Right forelimb (tissue), 1 donor: ENCODE measurements at places on chromosomes 5 and 9.
A peak's percentile ranks its signal among the peaks of the same experiment; 100 is the strongest.

- DNase-seq, result no peak
Measured at GRCh38 chr9:36945999-36946398, 88.1 kb downstream of the PAX5 start.

DNA sequence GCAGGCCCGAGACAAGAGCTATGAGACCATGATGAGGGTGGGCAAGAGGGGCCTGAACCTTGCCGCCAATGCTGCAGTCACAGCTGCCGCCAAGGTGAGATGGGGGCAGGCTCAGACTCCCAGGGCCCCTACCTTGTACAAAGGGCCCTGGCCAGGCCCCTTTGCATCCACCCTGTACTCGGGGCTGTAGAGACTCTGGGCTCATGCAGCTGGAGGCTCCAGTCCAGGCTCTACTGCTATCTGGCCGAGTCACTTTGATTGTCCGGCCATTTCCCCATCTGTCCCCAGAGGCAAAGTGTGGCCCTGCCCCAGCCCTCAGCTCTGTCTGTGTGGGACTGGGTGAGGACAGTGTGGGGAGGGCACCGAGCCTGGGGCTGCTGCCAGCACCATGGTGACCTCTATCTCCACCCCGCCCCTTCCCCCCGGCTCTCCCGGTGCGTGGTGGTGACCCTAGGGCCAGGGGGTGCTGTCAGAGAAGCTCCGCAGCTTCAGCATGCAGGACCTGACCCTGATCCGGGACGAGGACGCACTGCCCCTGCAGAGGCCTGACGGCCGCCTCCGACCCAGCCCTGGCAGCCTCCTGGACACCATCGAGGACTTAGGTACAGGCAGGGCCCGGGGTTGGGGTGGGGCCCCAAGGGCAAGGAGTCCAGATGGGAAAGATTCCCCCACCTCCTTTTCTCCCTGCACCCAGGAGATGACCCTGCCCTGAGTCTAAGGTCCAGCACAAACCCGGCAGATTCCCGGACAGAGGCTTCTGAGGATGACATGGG is 6.1 kb downstream of the REEP2 start:
- no peak for DNase-seq

GRCh38 chr9:121302786-121303185 is 34.8 kb downstream of the GSN start:
- peak; percentile 29 for DNase-seq

DNA sequence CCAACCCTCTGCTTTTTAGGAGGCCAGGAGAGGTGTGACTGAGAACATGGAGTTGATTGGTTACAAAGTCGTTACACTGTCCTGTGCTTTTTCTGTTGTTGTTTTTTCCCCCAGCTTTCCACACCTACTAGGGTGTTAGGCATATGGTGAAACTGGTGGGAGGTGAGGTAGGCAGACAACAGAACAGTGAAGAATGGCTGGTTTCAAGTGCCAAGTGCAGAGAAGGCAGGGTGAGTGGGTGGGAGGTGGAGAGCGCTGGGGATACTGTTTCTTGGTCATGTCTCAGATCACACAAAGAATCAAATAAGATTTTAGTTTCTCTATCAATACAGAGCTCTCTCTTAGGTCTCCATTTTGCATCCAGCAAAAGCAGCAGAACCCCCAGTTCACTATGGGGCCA is 2.2 kb upstream of the SPTAN1 start:
- DNase-seq, result no peak

DNA sequence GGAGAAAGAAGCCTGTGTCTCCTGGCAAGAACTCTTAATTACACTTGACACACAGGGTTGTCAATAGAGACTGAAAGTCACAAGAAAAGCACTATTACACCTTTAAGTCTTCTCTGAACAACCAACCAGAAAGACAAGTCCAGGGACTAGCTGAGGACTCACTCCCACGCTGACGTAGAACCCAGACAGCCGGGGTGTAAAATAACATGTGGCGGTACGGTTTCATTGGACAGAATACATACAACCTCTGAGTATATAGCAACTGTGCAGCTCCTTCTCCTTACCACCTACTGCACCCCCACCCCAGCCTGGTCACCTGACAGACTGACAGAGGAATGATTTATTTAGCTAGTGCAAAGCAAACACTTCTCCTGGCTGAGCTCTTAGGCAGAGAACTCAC is 103.4 kb upstream of the RASEF start:
- no peak for DNase-seq

- no peak for DNase-seq
Measured at GRCh38 chr5:60578315-60578714, 121.7 kb downstream of the DEPDC1B start.

DNA sequence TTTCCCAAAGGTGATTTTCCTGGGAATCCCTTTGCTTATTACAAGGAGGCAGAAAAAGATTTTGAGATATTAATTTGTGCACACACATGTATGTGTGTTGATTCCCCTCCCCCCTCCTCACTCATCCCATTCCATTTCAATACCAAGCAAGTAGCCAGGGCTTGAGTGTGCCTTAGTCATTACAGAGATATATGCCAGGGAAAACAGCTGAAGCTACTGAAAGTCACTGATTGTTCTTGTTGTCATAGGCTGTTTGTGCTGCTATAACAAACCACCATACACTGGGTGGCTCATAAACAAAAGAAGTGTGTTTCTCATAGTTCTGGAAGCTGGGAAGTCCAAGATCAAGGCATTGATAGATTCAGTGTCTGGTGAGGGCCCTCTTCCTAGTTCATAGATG is 158.6 kb downstream of the BAAT start:
- DNase-seq, result no peak

DNA sequence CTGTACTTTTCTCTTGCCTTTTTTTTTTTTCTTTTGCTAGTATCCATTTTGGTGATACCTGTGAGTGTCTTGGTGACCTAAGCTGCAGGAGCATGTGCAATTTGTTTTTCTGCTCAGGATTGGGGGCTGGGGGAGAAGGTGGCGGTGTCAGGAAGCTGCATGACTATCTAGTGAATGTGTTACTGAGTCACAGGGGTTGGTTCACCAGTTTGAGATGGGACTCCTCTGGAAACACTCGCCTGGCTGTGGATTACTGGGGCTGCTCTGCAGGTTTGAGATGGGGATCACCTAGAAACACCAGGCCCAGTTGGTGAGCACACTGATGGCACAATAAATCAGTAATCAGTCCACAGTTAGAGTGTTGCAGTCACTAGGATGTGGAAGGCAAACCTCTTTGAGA is 447.9 kb downstream of the SPATA31D1 start:
- no peak for DNase-seq

DNA sequence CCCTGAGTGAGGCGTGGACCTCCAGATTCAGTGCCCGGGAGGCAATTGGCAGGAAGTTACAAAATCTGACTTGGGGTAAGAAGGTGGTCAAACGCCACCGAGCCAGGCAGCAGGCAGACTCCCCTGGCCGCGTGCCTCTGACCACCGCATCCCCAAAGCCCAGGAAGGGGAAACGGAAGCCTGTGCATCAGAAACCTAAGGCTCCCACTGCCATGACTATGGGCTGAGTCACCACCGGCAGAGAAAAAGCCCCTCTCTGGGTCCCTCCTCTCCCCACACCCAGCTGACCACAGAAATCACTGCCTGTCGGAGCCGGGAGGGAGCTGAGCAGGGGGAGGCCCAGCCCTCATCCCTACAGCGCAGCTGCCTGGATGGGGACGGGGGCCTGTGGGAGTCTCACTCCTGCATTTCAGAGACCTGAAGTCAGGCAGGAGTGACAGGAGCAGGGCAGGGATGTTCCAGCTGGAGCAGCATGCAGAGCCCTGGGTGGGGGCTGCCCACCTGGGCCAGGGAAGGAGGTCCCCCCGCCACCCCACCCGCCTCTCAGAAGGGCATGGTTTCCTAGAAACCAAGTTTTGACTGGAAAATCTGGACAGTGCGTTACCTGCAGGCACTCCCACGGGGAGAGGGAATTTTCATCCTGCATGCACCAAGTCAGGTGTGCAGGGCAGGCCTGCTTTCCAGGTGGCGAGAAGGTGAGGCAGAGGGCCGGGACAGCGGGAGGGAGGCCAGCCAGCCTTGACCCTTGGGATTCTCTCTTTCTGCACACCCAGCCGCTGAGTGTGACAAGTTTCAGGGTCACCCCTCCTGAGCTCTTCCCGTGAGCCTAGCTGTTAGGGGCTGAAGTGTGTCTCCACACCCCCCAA is 68.2 kb downstream of the LRSAM1 start:
- peak; percentile 71 for DNase-seq

GRCh38 chr5:159147976-159148375 is 48.3 kb upstream of the EBF1 start:
- no peak for DNase-seq

DNA sequence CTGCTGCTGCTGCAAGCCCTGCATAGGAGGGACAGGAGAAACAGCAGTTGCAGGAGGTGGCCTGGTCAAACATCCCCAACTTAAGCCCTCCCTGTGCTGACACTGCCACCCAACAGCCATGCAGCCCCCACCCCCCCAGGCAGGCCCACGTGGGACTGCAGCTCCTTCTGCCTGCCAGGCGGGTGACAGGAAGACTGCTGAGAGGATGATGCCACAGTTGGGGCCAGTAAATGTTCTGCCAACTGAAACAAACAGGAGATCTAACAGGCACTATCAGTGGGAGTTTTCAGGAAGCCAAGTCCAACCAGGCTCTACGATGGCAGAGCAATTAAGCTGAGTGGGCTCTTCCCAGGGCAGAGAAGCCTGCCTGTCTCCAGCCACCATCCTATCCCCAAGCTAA is 31.1 kb downstream of the DIRAS2 start:
- no peak for DNase-seq

GRCh38 chr5:78845470-78845869 is 139.6 kb downstream of the ARSB start:
- DNase-seq, result no peak

- no peak for DNase-seq
Measured at GRCh38 chr5:134651531-134651930, 2.9 kb downstream of the SEC24A start.

GRCh38 chr5:163248871-163249270 is 188.5 kb upstream of the CCNG1 start:
- DNase-seq, result no peak

- no peak for DNase-seq
Measured at GRCh38 chr9:35285731-35286130, 123.9 kb downstream of the UNC13B start.

DNA sequence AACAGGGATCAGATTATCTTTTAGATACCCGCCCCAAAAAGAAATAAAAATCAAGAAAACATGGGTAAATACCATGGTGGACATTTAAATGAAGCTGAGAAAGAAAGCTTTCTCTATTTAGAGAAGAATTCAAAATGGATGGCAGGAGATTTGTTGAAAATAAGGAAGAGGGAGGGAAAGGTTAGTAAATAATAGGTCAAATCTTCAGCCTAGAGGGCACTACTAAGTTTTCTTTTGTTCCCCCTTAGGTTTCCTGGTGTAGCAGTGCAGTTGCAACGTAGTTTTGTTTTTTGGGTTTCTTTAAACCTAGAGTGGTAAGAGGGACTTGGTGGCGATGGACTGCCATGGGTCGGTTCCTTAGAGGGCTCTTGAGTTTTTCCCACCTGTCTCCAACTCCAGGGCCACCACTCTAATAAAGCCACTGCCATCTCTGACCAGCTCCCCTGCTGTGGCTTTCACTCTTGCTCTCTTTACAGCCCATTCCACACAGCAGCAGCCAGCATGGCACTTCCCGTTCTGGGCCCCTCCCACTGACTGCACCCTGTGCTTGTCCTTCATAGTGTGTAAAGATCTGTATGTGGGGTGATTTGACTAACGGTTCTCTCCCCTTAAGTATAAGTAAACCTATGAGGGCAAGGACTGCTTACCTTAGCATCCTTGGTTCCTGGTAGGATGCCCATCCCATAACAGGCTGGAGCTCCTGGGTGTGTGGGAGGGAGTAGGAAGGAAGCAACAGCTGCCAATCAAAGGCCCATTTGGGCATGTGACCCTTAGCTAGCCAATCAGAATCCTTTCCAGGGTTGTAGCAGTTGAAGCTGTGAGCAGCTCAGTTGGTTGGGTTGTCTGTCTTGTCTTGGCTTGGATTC is 118.3 kb downstream of the SLC1A3 start:
- DNase-seq, result no peak

- DNase-seq, result no peak
Measured at GRCh38 chr5:61076626-61077025, 85.6 kb downstream of the SMIM15 start.

GRCh38 chr5:58746321-58746720 is 163.4 kb downstream of the RAB3C start:
- DNase-seq, result no peak

DNA sequence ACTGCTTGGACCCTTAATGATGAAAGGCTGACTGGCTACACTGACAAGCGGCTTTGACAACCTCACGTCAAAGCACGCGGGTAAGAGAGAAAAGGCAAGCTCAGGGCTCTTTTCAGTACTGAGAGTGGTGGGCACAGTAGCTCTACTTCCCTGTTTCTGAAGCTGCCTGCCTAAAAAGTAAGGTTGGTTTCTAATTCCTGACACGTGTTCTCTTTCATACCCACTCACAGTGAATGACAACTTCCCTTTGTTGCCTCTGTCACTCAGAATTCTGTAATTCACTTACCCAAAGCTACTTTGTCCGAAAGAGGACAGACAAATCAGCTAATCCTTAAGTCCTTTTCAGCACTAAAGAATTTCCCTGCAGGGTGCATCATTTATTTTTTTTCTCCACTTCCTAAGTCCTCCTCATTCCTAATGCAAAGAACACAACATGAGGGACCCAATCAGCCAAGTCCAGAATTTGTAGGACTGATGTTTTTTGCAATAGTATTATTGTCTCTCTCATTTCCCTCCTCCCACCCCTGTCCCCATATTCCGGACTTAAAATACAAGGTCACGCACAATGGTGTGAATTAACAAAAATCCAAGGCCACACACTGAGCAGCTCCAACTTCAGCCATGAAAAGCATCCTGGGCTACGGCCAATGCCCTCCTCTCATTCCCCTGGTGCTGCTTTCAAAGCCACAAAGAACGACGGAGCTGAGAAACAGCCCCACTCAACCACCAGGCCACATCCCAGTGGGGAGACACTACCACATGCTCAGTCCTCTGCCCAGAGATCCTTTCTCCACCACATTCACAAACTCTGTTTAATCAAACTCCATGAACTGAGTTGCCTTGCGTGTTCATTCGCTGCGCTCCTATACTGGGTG is 221.0 kb downstream of the TSSK1B start:
- no peak for DNase-seq

DNA sequence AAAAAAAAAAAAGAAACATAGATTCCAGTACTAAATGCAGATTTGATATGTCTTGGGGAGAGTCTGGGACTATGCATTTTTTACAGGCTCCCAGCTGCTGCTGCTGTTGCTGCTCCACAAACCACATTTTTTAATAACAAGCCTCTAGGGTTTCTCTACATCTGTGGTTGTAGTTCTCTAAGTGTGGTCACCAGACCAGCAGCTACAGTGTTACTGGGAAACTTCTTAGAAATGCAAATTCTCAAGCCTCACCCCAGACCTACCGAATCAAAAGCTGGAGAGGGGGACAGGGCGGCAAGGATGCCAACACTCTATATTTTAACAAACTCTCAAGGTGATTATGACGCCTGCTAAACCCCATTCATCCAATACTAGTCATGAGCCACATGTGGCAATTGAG is 293.4 kb upstream of the PTGER4 start:
- DNase-seq, result no peak
